CD4-positive, alpha-beta T cell treated with Interleukin-1 beta for 1 hour (primary cell): ENCODE measurements at places on chromosomes 7 and 10.
A peak's percentile ranks its signal among the peaks of the same experiment; 100 is the strongest.

- DNase-seq = no peak
These were observed 64.0 kb downstream of the ELFN1 start for GRCh38 chr7:1733908-1734730.

GRCh38 chr10:72223743-72224101 is 7.6 kb upstream of the ASCC1 start:
- no peak for DNase-seq

GRCh38 chr7:18018296-18019215 is 9.1 kb downstream of the PRPS1L1 start:
- no peak for DNase-seq

DNA sequence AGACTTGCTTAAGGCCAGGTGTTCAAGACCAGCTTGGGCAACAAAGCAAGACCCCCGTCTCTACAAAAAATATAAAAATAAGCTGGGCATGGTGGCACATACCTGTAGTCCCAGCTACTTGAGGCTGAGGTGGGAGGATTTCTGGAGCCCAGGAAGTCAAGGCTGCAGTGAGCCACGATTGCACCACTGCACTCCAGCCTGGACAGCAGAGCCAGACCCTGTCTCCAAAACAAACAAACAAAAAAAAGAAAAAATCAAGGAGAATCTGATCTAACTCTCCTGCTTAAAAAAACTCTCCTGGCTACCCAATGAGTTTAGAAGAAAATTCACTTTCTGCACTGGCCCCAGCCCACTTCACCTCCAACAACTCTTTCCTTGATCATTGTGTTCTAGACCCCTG is 1.9 kb upstream of the KPNA7 start:
- no peak for DNase-seq

- DNase-seq = no peak
These were observed 8.5 kb upstream of the AOAH start for GRCh38 chr7:36732806-36733205.

DNA sequence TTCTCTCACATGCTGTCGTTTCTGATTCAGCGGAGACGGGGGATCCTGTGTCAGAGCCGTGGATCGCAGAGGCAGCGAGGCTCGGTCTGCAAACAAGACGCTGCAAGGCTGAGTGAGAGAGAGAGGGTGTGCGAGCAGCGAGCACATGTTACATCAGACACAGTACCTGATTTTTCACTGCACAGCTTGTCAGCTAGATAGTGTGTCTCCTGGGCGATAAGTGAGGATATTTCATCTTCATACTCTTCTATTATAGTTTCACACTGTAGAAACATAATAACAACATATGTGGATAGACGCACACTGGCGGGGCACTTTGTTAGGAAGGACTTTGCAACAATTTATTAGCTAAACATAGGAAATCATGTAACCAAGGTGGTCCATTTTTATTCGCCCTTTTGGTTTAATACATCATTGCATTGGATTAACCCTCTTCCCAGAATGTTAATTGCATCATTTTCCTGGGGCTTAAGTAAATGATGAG is 39.5 kb downstream of the CNPY1 start:
- no peak for DNase-seq

DNA sequence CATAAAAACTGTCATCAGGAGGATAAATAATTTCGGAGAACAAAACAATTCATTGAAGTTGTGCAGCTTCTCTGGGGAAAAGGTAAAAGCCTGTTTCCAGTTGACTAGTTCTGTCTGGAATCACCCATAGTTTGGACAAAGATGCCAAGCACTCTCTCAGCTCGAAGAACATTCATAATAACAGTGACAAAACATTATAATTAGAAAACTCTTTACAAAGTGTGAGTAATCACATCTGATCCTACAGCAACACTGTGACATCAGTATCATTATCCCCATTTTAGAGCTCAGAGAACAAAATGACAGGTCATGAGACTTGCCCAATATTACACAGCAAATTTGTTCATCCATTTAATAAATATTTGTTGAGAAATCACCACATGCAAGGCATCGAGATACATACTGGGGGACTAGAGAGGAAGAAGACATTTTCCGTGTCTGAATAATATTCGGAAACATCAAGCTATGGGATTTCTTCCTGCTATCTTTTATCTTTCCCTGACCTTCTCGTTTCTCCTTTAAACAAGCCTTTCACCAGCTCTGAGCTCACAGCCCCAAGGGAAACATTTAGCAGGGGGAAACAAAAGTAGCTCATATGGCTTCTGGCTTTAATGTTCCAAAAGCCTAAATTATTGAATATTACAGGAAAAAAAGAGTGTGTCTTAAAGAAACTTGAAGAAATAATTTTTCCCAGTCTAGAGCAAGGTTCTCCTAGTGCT is 123.3 kb upstream of the GHITM start:
- DNase-seq = no peak

- no peak for DNase-seq
These were observed 38.2 kb upstream of the RPA3 start for GRCh38 chr7:7756577-7756976.

- no peak for DNase-seq
These were observed 71.5 kb downstream of the XPNPEP1 start for GRCh38 chr10:109851616-109852474.

GRCh38 chr10:109914966-109915365 is 8.3 kb downstream of the XPNPEP1 start:
- DNase-seq = peak; percentile 63

- no peak for DNase-seq
These were observed 48.2 kb downstream of the PLEKHA8 start for GRCh38 chr7:30076411-30076810.

DNA sequence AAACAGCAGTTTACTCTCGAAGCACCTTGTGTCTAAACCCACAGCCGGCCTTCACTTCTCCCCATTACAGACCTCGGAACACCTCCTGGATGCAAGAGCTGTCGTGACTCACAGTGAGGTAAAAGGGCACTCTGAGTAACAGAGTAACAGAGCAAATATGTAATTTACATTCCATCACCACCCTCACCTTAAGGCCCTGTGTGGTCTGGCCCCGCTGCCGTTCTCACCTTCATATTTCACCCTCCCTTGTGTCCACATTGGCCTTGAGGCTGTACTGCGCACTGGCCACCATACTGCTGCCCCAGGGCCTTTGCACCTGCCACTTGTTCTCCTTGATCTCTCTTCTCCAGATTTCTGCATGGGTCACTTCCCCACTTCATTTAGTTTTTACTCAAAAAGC is 12.6 kb downstream of the FFAR4 start:
- DNase-seq = no peak

DNA sequence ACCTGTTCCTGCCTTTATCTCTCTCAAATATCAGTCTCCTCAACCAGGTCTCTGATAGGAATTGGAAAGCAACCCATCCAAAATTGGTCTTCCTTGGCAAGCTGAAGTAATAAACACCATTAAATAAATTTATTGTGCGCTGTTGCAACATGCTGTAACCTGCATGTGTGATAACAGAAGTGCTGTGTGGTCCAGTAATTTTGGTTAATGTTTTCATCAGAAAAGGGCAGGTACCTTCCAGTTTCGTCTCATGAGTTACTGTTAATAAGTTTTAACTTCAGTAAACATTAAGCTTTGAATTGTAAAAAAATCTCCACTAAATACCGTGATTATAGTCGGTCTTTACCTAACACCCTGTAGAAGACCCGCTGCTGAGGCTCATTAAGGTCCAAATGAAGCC is 624.7 kb downstream of the TNS3 start:
- no peak for DNase-seq

DNA sequence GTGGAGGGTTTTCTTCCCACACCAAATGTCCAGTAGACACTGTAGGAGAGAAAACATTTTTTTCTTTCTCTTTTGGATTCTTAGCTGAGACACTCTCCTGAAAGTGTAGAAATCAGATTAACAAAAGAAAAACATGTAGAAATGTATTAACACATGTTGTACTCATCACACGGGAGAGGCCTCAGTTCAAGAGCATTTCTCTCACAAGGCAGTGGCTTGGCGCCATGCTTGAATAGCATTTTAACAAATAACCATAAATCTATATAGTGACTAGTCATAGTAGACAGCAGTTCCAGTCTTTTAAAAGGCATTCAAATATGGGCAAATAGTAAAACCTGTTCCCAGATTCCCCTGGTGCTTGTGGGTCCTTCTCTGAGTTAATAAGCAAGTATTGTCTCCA is 38.3 kb upstream of the GHITM start:
- DNase-seq = no peak

GRCh38 chr7:132276976-132277725 is 299.1 kb downstream of the PLXNA4 start:
- no peak for DNase-seq

- no peak for DNase-seq
These were observed 41.8 kb upstream of the CC2D2B start for GRCh38 chr10:95865814-95866466.

DNA sequence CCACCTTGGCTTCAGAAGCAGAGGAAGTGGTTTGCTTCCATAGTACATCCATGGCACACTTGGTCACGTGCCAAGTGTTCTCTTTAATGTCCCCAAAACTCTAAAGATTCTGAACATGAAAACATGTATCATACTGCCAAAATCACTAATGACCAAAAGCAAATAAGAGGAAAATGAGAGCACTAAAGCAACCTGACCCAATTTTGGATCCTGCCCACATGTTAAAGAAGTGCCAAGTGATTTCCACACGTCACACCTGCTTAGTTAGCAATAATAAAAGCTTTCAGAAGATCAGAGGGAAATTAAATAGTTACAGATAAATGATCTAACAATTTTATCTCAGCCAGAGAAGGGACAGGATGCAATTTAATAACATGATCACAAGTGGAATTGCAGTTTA is 1170.0 kb downstream of the XPNPEP1 start:
- no peak for DNase-seq

- no peak for DNase-seq
These were observed 14.5 kb upstream of the FAM204A start for GRCh38 chr10:118356628-118357027.

GRCh38 chr7:27224983-27225934 is 17.3 kb upstream of the EVX1 start:
- no peak for DNase-seq

GRCh38 chr10:60358282-60358681 is 31.4 kb downstream of the ANK3 start:
- no peak for DNase-seq

GRCh38 chr7:20784388-20785156 is 2.1 kb downstream of the SP8 start:
- no peak for DNase-seq

DNA sequence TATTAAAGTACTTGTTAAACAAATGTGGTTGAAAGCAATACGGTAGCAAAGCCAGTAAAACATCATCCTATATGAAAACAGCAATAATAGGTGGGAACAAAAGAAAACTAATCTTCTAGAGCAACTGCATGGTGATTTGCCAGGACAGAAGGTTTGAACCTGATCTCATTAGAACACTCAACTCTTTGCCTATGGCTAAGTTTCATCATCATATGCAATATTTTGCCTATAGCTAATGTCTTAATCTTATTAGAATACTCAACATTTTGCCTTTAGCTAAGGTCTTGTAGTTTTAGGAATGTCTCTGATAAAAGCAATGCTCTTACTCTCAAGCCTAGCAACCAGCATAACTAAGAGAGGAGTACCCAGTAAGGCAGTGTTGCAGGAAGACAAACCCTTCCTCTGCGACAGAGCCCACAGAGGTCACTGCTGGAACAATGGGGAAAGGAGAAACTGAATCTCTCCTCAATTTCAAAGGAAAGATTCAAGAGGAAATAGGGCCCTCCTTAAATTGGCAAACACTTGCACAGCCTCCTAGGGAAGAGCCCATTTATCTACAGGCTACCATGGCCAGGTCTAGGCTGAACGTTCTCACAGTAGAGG is 38.3 kb downstream of the CADPS2 start:
- DNase-seq = no peak

DNA sequence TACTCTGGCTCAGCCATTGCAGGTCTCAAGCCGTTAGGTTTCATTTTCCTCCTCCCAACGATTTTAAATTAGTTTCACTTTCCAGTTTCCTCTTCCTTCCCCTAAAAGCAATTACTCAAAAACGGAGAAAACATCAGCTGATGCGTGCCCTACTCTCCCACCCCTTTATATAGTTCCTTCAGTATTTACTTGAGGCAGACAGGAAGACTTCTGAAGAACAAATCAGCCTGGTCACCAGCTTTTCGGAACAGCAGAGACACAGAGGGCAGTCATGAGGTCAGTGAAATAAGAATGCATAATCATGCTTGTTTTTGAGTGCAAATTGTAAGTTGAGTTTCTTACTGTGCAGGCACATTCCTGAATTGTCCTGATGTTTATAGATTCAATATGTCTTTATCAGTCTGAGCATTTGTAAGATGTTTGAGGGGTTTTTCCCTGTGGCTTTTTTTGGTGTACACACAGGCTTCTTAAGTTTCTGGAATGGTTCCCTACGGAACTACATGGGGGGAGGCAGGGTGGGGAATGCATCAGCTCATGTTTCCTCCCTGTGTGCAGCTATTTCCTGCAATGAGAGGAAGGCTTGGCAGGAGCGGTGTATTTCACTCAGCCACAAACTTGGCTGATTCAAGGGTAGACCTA is at the start of gene IFIT3:
TSS of gene IFIT3 (plus strand) at position 195 of the 639 bp plus-strand sequence. CDS start at position 272, 77 bp downstream.
- DNase-seq = peak; percentile 32

GRCh38 chr7:139916717-139917395 is 87.8 kb downstream of the TBXAS1 start:
- DNase-seq = no peak

GRCh38 chr10:97590748-97591495 is 1.4 kb downstream of the C10orf62 start:
- DNase-seq = no peak

DNA sequence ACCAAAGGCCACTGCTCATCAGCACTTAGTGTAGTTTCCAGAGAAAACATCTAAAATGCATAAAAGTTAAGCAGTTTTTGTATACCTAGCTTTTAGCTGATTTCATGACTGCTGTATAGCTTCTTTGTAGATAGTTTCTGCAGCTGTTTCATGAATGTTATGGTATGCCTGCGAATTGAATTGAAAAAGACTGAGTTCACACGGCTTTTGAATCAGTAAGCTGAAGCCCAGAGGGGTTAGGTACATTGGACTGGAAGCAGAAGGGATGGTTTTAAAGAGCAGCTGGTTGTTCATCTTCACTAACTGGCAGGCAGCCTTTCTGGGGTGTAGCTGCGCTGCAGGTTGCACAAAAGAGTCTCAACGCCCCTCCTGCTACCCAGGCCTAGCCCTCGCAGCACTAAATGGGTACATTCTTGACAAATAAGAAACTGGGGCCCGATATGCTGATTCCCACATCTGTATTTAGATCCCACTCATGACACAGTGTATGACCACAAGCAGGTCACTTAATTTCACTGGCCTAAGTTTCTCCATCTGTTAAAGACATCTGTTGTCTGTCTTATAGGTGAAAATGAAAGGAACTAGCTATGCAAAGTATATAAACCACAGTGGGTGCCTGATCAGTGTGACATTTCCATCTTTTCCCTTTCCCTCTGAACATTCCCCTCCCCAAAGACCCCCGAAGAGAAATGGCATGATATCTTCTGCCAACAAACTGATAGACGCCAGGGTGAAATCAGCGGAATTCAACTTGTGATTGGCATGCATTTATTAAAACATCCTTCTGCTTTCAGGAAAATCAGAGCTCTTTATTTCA is 85.9 kb upstream of the AGBL3 start:
- DNase-seq = no peak
